ENCODE measurements at places on chromosomes 5 and 9.

DNA sequence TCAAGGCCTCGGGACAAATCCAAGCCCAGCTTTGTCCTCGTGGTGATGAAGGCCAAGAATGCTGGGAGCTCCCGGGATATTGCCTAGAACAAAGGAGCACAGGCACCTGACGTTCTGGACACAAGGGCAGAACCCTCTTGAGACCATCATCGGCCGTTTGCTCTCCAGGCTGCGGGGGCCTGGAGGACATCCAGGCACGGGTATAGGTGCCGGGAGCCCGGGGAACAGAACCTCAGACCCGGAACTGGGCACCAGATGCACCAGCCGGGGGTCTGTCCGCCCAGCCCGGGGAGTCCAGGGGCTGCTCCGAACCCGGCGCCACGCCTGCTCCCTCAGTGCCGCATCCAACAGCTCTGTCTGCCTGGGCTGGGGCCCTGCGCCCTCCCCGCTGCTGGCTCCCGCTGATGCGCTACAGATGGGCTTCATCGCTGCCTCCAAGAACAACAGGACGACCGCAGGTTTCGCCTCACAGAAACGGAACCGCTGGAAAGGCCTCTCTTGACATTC lies 88.0 kb downstream of the ADAMTS2 start:
- DNase-seq, result no peak

GRCh38 chr5:72692651-72693442 lies 123.6 kb upstream of the TNPO1 start:
- DNase-seq, result no peak

DNA sequence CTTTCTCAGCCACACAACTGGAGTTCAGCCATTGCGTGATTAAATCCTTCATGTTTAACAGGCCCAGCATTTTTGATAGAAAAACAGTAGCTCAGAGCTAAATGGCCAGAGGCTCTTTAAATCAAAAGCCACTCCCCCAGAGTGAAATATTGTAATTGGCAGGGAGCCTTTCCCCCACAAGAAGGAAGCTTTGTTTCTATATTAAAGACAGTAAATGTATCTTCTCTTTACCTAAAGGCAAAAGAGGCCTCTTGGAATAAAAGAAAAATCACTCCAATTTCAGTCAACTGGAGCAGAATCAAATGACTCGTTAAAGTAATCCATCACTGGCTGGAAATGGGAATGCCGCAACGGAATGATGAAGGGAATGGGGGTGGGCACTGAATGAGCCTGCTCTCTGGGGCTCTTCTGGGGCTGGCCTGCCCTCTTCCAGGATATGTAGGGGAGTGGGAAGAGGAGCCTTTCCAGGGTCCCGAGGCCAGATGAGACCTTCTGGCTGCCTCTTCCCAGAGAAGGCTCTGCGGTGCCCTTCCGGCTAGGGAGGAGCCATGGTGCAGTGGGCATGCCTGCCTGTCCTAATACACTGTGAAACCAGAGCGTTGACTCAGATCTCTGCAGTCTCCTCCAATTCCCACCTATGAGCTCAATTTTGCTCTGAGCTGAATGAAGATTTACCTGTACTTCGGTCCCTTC lies 45.2 kb downstream of the ANKDD1B start:
- DNase-seq, result no peak

DNA sequence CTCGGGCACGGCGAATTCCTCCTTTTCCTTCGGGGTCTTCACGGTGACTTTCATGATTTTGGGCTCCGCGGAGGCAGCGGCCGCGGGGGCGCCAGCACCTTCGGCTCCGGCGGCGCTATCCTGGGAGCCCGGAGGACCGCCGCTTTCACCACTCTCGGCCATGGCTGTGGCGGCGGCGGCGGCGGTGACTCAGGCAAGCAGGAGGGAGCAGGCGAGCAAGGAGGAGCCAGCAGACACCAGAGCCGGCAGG lies 315 bp downstream of the UBQLN1 start:
- peak; percentile 68 for DNase-seq

GRCh38 chr9:124502711-124503702 lies 4.2 kb downstream of the NR5A1 start:
- DNase-seq, result no peak

- no peak for DNase-seq
Observed at GRCh38 chr5:34535433-34535832, 120.7 kb upstream of the RAI14 start.

Data from COLO829 (cell line).